Activated T-helper 9 cell treated with anti-CD3 and anti-CD28 coated beads, Interleukin-2, amount 50 U/mL, for 16 hours (primary cell): ENCODE measurements at places on chromosomes 3 and 15.
A peak's percentile ranks its signal among the peaks of the same experiment; 100 is the strongest.

DNA sequence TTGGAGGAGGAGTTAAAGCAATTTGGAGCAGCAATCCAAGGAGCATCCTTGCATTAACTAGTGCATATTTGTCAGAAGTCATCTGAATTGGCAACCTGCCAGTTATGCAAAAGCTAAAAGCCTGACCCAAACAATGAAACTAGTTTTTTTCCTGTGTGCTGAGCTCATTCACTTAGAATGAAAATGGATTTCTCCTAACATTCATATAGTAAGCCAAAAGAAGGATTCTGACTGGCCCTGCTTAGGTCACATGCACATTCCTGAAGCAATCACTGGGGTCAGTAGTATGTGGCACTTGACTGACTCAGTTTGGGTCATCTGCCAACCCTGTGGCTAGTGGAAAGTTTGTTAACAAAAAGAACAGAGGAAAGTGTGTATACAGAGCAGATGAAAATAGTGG is 30.5 kb downstream of the OXSM start:
- DNase-seq, result no peak

DNA sequence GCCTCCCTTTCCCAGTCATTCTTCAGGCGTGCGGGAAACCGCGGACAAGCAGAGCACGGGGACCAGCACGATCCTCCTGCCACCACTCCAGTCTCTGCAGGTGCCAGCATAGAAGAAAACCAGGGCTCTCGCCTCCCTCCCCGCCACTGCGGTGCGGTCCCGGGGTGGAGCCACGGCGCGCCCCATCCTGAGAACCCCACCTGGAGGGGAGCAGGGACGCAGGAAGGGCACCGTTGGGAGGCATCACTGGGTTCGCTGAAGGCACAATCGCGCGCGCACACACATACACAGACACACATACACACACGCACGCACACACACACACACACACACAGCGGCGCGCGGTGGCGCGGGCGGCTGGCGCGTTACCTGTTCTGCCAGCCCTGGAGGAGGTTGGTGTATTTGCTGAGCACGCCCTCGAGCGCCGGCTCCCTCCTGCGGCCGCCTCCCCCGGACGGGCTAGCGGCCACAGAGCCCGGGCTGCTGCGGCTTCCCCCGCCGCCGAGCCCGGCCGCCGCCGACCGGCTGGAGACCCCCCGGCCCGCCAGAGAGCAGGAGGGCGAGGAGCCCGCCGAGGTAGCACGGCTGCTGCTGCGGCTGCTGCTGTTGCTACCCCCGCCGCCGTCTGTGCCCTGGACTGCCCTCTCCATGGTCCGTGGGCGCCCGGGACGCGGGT is 394 bp downstream of the OSBPL10 start:
- peak; percentile 15 for DNase-seq

GRCh38 chr3:32302601-32303398 is 64.3 kb downstream of the CMTM8 start:
- DNase-seq, result no peak

DNA sequence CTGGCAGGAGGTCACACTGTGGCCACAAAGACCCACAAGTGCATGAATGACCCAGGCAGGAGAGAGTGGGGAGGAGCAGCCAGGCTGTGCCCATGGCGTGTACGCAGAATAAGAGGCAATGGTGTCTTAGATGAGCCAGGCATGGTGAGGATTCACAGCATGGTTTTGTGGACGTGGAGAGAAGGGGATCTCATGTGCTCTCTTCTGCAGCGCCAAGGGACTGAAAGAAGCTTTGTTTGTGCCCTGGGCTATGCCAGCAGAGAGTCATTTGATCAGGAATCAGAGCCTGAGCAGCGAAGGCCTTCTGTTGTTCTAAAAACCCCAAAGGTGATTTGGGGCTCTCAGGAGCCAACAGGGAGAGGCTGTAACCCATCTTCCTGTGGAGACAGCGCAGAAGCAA is 18.7 kb upstream of the RPP14 start:
- DNase-seq, result no peak

- no peak for DNase-seq
Observed at GRCh38 chr3:52047295-52047960, 8.9 kb downstream of the DUSP7 start.

DNA sequence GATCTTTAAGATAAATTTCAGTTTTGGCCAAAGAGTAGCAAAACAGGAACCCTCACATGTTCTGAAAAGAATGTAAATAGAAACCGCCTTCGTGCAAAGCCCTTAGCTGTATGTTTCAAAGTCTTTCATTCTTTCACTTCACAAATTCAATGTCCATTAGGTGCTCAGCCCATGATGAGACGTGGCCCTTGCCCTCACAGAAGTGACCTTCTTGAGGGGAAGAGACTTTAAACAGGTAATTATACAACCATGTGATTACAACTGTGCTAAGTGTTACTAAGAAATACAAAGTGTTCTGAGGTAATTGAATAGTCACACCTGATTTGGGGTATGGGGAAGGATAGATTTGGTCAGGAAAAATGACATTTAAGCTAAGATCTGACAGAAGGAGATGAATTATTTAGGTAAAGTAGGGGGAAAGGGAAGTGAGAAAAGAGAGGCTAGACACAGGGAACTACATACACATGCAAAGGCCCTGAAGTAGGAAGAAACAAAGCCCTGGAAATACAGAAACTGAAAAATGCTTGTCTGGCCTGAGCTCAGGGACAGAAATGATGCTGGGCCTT is 19.6 kb downstream of the HSPBAP1 start:
- no peak for DNase-seq
